Left renal cortex interstitium (tissue), 4 donors: ENCODE measurements at places on chromosomes 11 and 22. TPM values are rescaled to one million over a fixed set of nuclear protein-coding genes. Genes with fewer than 3 reads are reported as not detected.

- no peak for DNase-seq
These were observed 51.2 kb downstream of the CSTF3 start for GRCh38 chr11:33110083-33110482.

DNA sequence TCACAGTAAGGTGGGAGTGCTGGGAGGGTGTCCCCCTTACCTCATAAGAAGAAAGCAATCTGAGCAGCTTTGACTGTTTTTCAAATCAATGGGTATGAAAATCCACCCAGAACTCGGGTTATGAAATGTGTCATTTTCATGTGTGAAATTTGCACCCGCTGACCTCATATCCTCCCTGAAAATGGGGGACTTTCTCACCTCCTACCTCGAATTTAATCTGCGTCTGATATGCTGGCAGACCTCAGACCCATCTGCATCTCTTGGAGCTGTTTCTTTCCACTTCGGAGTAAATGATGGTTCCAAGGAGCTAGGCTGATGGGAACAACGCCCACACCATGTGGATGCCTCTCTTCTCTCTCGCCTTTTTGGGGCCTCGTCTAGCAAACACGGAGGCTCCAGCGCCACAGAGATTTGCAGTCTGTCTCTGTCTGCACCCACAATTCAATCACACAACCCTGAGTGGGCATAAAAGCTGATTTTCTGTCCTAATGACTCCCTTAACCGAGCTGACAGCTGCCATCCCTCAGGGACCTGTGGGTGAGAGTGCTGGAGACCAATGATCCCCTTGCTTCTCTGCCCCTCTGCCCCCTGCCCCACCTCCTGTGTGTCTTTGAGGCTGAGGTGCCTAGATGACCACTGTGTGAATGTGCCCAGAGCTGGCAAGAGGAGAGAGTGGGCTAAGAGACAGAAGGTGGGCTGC is 71.0 kb downstream of the TRIM29 start:
- no peak for DNase-seq

DNA sequence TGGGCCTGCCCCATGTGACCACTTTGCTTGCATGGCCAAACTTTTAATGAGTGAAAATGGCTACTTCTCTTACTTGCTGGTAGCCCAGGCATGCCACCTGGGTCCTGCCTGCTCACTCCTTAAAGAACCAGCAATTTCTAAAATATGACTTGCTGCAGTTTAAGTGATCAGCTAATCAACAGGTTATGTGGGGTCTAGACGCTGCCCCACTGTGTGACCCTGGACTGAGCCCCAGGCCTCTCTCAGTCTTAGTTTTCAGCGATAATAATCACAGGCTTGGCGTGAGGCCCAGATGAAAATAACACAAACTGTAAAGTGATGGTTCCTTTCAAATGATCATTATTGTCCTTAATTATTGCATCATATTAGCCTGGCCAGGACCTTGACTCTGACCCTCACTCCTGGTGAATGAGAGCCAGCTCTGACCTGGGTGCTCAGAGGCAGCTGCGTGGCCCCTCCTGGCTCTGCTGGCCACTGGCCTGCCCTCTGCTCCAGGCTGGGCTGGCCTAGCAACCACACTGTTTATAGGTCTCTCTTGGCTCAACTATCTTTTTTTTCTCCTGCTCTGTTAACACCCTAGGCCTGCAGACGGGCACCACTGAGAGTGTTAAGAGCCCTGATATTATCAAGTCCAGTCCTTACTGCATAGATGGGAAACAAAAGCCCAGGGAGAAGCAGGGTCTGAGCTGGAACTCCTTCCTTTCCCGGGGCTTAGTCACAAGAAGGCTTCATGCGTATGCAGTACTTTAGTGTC is 89.7 kb downstream of the RRM1 start:
- no peak for DNase-seq

- DNase-seq = no peak
These were observed 30.6 kb downstream of the ARVCF start for GRCh38 chr22:19986011-19986409.

DNA sequence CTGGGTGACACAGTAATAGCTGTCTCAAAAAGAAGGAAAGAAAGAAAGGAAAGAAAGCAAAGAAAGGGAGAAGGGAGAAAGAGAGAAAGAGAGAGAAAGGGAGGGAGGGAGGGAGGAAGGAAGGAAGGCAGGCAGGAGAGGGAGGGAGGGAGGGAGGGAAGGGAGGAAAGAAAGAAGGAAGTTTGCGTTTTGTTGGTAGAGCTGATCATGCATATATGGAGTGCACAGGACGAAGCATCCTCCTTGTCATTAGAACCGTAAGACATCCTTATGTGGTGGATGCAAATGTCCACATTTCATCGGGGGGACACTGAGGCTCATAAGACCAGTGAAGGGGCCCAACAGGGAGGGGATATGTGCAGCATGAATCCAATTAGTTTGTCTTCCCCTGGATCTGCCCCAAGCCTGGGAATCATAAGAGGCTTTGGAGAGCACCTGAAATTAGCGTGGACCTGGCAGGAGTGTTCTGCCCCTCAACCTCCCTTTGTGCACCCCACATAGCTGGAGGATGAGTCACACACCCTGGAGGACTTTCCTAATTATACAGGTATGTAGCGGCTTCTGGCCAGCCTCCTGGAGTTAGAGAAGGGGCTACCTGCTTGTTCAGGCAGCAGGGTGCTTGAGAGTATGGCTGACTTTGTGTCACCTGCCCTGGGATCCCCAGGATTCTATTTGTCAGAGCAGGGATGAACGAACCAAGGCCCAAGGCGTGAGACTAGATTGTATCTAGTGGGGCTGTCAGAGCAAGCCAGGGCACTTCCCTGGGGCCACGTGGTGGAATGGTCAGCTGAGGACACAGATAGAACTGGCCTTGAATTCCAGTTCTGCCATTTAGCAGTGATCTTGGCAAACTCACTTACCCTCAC is 119.7 kb upstream of the CD82 start:
- no peak for DNase-seq

- DNase-seq = no peak
These were observed 1.6 kb upstream of the TBX1 start for GRCh38 chr22:19758896-19759426.

DNA sequence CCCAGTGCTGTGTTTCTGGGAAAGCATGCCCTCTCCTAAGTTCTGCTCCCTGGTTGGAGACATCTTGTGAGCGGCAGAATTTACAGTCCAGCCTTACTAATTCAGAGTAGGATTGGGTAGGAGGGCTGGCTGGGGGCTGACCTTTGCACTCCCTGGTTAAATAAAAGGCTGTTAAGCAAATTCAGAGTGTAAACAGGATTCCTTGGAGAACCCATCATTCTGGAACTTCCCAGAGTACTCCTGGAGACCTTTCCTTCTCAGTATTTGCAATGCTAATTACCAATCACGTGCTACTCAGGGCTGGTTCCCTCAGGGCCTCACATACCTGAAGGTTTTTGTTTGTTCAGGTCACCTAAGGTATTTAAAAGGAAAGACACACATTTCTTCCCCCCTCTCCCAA is 340.2 kb downstream of the TBC1D22A start:
- no peak for DNase-seq

DNA sequence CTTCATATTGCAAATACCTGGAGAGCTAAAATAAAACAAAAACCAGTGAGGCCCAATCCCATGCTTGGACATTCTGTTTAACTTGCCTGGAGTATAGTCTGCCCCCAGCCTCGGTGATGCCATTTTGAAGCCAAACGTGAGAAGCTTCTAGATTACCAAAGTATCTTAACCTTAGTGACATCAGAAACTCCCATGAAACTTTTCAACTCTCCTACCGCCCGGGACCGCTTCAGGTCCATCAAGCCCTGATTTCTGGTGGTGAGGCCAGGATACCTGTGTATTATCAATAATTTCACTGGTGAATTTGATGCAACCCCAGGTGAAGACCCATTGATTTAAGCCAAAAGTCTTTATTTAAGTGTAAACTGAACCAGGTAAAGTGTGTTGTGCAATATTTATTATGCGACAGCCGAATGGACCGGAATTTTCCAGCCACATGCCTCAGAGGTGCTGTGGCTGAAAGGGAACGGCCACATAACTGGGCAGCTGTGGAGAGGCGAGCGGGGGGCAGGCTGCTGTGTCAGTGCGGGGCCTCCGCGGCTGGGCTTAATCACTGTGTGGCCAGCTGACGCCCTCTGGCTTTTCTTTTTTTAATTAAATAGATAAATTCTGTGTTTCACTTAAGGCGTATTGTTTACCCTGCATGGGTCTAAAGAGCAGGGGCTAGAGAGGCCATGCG is 385.5 kb upstream of the B3GAT1 start:
- no peak for DNase-seq

DNA sequence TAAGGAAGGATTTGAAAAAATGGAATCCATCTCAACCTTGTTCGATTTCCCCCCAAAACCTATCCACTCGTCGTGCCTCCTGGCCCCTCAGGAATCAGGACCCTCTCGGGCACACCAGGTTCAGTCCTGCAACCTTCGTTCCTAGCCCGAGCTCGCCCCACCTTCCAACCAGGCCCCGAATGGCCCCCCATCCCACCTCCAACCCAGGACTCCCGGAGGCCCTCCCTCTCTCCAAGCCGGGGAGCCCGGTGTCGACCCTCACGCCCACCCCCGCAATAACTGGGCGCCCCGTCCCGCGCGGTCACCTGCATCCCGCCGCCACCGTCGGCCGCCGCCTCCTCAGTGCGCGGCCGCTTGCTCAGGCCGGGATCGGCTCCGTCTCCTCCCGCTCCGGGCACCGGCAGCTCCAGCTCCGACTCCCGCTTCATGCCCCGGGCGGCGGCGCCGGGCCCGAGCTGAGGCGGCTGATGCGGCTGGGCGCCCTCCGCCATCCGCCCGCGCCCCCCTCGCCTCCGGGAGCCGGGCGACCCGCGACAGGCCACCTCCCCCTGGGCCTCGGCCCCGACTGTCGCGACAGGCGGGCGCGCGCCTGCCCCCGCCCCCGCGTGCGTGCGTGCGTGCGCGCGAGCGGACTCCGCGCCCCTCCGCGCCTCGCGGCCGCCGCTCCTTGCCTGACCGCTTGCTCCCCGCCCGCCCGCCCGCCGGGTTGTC is 534 bp downstream of the RBFOX2 start:
- DNase-seq = no peak

DNA sequence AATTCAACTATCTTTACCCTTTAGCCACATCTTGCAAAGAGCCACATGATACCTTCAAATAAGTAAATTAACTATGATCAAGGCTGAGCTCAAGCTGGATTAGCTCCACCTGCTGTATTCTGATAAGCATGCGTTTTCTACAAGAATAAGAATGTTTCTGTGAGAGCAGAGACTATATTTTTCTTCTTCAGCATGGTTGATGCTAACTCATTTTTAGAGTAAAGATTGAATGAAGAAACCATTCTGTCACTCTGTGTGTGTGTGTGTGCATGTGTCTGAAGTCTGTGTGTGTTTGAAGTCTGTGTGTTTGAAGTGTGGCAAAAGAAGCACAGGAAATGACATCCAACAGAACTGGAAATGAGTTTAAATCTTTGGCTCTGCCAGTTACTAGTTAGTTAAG is 12.0 kb upstream of the LAYN start:
- no peak for DNase-seq

DNA sequence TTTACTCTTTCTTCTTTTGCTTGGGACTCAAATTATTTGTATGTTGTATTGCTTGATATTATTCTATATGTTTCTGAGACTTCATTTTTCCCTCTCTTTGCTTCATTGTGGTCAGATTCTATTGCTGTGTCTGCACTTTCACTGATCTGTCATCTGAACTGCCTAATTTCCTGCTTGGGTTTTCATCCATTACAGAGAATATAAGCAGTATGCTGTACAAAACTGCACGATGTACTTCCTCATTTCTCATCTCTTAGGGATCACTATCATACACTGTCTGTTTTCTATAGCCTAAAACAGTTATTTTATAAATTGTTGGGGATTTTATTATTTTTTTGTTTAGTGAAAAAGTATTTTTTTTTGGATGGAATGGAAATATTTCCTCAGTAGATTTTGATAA is 736.7 kb upstream of the ANO5 start:
- DNase-seq = no peak

DNA sequence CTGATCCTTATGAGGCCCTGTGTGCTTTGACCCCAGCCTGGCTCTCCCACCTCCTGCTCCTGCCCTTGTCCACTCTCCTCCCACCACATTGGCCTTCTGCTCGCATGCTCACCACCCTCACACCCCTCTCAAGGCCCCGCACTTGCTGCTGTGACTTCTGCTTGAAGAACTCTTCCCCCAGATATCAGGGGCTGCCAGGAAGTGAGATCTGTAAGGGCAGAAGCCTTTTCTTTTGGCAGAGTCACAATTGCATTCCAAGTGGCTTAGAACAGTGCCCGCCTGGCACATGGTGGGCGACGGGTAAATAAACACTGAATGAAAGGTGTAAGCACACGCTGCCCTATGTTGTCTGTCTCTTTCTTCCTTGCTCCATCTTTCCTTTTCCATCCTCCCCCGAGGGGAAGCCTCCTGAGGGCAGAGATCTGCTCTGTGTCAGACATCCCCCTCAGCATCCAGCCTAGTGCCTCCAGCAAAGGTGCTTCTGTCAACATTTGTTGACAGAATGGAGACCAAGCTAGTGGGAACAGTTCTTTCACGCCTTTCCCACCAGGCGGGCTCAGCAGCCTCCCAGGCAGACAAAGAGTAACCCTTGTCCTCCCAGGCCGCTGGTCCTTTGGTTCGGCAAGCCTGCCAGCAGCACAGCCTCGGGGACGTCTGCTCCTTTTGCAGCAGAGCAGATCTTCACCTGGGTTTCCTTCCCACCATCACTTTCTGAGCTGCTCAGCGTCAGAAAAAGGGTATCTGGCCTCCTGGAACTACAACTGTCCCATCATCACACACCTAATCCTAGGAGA is 10.0 kb upstream of the PEX26 start:
- DNase-seq = no peak

- DNase-seq = no peak
These were observed 141.4 kb upstream of the E2F8 start for GRCh38 chr11:19382131-19382611.

DNA sequence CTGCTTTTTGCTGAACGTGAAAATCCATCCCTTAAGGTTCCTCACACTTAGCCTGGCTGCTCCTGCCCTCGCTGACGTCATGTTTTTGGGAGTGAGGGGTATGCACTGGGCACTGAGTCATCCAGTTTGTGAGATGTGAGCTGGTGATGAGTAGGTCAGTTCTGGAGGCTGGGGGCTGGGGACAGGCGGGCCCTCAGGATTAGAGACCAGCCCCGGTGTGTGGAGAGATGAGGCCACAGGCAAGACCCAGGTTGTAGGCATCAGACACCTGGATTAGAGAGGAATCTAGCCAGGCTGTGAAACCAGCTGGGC is 9.2 kb downstream of the KCNC1 start:
- DNase-seq = no peak

DNA sequence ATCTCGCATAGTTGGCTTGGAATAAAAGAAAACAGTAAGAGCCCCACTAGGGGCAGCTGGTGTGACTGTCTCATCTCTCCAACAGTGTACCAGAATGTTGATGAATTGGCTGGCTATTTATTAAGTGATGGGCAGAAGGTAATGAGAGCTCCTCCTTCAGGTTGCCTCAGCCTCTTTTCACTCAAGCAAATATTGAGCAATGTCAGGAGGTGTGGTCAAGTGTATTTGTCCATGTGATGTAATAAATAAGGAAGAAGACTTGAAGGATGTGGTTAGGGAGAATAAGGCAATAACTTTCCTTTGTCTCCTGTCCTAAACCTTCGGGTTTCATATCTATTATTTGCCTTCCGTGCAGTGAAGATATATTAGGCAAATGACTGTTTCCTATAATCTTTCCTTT is at the start of gene TCN1:
TSS of gene TCN1 (minus strand) at position 91 of the 400 bp plus-strand sequence. CDS start at position 74, 17 bp downstream.
- DNase-seq = no peak

- DNase-seq = no peak
These were observed 7.9 kb downstream of the KDM2A start for GRCh38 chr11:67126986-67127385.

BIK gene
- polyA plus RNA-seq = 1.5 TPM

CYTH4 gene
- 3.2 TPM for polyA plus RNA-seq

OR2AG2 gene
- 0.05 TPM for polyA plus RNA-seq

CASP1 gene
- polyA plus RNA-seq = 3.8 TPM

NXPE4 gene
- not detected for polyA plus RNA-seq

IGSF22 gene
- polyA plus RNA-seq = 2.5 TPM

BEST1 gene
- 5.3 TPM for polyA plus RNA-seq
